ENCODE measurements at places on chromosomes 2 and 18.

GRCh38 chr2:227480528-227480927 is 8.6 kb downstream of the AGFG1 start:
- no peak for DNase-seq

DNA sequence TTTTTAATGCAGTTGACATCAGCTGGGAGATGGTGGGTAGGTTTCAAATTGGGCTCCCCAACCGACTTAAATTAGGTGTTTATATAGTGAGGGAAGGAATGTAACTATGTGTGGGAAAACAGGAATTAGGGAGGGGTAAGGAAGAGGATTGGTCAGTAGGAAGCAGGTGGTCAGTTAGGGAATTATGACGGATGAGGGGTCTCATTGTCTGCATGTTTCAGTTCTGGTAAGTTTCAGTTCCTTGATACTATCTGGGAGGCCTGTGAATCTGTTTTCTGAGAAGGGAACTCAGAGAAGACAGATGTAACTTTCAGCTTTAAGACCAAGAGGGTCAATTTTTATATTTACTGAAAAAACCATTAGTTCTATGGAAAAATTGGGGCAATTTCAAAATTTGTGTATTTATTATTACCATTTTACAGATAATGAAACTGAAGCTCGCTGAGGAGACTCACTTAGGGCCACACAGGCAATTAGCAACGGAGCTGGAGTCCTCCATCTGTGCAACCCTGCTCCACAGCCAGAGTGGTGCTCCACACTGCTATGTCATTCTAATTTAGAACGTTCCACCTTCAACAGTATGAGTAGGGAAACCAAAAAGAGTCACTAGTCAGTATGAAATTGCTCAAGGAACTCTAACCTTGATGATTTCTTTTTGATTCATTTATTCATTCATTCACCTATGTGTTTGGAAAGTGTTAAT is 36.0 kb upstream of the CCDC195 start:
- no peak for DNase-seq

GRCh38 chr2:217944923-217945322 is 57.9 kb downstream of the TNS1 start:
- DNase-seq, result no peak

DNA sequence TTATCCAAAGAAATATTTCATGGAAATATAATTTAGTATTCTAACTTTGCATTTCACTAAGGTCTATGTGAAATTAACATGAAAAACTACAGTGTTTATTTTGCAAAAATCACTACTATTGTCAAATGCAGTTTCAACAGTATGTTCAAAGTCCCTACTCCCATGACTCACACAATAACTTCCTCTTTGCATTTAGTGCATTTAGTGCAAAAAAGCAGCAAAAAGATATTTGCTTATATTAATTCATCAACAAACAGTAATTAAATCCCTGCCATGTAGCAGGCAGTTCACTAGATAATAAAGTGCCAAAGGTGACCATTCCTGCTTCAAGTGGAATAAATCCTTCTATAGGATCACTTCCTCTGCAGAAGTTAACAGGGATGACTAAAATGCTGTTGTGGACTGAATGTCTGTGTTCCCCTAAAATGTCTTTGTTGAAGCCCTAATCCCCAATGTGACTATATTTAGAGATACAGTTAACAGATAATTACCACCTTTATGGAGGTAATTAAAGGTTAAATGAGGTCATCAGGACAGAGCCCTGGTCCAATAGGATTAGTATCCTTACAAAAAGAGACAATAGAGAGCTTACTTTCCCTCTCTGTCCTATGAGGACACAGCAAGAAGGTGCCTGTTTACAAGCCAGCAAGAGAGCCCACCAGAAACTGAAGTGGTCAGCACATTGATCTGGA is 61.7 kb downstream of the STK39 start:
- DNase-seq, result no peak

GRCh38 chr18:39624961-39625360 is 2059.4 kb upstream of the CELF4 start:
- no peak for DNase-seq

GRCh38 chr2:30134582-30134981 is 12.2 kb upstream of the YPEL5 start:
- no peak for DNase-seq

- DNase-seq, result no peak
These were observed 5.3 kb downstream of the GPC1 start for GRCh38 chr2:240440704-240441320.

- DNase-seq, result no peak
These were observed 120.9 kb upstream of the DLX2 start for GRCh38 chr2:172223601-172224054.

- no peak for DNase-seq
These were observed 99.4 kb downstream of the CBLN2 start for GRCh38 chr18:72444798-72445155.

DNA sequence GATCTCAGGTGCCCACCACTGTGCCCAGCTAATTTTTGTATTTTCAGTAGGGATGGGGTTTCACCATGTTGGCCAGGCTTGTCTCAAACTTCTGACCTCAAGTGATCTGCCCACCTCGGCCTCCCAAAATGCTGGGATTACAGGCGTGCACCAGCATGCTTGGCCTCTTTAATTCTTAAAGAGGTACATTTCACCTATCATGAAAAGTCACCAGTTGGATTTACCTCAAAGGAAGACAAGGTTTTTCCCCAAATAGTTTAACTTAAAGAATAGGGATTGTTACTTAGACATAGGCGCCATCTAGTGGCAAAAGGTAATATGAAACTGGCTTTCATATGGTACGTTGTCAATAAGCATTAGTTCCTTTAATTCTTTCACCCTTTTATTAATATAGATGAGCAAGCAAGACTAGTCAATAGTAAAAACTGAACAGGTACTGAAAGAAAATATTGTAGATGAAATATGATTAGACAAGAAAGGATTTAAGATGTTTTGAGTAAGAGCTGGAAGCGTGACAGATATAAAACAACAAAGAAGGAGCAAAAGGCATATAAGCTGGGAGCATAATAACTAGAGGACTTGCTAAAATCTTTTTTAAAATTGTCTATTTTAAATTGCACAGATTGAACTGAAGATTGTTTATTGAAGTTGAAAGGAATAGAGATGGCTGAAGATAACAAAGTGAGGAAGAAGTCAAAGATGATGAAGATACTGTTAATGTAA is 35.0 kb upstream of the PSMD14 start:
- DNase-seq, result peak; percentile 38

GRCh38 chr2:149329489-149330126 is 779 bp upstream of the LYPD6 start:
- DNase-seq, result peak; percentile 50

DNA sequence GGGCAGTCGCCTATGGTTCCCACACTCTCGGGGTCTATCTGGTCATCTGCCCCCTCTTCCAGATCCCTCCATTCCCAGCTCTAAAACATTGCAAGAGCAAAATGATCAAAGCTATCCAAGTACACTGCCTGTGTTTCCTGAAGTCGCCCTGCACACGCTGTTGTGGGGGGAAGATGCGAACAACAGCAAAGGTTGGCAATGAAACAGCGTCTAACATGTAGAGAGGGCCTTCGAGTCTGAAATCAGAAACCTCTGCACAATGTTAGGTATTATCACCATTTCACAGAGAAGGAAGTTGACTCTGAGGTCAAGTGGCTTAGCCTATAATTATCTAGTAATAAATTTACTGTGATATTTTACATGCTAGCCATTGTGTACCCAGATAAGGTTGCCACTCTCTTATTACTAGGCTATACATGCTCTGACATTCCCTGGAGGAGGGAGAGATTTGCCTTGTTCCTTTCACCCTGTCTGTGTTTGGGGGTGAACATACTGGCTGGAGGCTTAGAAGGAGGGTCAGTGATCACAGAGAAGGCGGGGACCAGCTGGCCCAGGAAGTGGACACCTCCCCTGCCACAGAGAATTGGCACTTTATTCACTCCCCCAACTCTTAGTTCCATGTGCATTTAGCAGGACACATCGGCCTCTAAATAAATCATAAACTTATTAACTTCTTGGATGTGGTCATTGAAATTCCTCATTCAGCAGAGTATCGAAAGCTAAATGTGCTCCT is 36.8 kb downstream of the KCTD1 start:
- DNase-seq, result peak; percentile 42

DNA sequence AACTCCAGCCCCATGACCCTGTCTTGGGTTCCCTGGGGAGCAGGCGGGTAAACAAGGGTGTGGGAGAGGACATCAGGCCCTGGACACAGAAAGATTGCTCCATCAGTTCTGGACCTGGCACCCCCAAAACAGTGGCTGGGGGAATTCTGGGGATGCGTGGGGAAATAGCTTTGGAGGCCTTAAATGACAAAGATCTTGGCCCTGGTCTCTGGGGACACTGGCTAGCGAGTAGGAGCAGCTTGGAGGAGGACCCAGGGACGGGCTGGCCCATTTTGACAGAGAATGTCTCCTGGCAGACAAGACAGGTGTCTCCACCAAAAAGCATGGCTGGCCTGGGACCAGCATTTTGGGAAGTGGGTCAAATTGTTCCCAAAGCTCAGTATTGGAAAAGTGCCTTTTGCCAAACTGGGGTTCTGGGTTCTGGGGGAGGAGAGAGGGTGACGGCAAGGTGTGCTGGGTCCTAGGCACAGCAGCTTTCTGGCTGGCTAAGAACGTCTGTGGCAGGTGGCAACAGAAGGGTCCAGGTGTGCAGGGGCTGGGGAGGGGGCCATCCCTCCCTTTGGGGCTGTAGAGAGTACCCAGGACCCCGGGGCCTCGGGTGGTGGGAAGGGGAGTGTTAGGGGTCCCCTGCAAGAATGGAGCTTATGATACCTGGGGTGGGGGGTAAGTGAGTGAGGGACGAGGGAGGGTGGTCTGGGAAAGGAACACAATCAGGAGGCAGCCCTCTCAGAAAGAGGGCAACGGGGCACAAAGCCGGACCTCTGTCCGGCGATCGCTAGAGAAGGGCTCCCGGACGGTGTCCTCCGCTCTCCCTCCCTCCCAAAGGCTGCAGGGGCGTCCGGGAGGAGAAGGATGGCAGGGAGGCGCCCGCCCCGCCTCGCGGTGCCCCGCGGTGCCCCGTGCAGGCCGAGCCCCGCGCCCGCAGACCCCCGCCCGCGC is 556 bp downstream of the CYRIA start:
- DNase-seq, result no peak

- no peak for DNase-seq
These were observed 2.6 kb upstream of the WDFY1 start for GRCh38 chr2:223947711-223948205.

DNA sequence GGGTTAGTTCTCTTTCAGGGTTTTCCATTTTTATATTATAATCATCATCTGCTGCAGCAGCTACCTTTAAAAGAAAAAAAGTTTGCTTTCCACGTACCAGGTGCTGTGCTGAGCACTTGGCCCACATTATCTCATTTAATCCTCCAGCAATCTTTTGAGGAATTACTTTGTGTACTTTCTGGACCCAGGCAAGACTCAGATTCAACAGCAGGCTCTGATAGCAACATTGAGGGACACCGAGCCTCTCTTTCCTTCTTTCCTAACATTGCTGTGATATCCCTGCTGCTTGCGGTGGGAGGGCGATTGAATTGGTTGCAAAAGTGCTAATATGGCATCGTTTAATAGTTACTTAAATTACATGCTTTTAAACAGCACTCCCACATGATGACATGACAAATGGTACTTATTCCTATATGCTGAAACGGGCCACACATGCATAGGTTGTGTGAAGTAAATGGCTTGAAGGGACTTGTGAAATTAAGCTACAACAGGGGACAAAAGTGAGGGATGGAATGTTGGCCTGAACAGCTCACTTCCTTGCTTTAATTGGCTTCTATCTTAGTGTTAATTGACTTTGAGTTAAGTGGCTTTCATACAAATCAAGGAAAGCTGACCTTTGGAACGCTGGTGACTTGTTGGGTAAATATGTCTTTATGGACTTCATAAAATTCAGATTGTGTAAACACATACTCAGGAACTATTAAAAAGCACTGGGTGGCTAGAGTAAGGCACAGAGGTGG is 21.2 kb downstream of the SPRED2 start:
- no peak for DNase-seq

DNA sequence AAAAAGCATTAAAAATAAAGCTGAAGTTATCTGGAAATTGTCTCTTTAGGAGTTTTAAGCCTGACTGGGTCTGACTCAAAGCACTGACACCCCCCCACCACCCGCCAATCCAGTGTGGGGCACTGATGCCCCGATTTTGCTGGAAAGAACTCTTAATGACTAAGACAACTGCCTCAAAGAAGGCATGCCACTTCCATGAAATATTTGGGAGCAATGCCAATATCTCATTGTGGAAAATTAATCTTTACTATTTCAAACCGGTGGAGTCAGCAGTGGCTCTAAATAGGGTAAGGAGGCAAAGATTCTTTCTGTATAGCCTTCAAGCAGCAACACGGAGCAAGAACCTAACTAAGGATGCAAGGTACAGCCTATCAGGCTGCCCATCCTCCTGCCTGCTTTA is 4.5 kb downstream of the FKBP7 start:
- peak; percentile 39 for DNase-seq

DNA sequence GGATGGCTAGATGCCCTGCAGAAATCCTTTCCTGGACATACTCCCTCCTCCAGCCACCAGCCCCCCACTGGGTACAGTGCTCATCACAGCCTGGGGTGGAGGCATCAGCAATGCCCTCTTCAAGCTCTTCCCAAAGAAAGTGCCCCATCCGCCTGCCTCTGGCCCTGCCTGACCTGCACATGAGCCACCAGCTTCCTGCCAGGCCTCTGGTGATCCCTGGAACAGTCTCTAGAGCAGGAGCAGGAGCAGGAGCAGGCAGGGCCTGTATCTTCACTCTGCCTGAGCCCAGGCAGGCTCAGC is 54.1 kb upstream of the CAB39 start:
- no peak for DNase-seq

DNA sequence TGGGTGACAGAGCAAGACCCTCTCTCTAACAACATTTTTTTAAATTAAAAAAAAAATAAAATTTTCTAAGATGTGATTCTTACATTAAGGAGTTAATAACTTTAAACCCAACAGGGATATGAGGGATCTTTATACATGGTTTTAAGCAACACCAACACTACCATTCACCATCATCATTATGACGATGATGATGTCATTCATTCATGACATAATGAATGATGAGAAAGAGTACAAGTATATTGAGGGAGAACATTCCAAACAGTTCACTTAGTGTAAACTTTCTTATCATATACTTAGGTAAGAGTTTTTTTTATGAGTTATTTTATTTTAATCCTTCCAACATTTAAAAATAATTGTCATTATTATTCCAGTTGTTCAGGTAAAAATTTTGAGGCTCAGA is 863.3 kb downstream of the DPP10 start:
- DNase-seq, result no peak

- no peak for DNase-seq
These were observed 278.4 kb downstream of the LRRTM1 start for GRCh38 chr2:80026040-80026729.

GRCh38 chr2:65789923-65790675 is 357.7 kb upstream of the SPRED2 start:
- no peak for DNase-seq

All from RCC 7860 (cell line).